Stimulated activated CD4-positive, alpha-beta T cell treated with anti-CD3 and anti-CD28 coated beads, Interleukin-4, amount 100 ng/mL, for 4 hours (primary cell): ENCODE measurements at places on chromosomes 4 and X.
A peak's percentile ranks its signal among the peaks of the same experiment; 100 is the strongest.

- DNase-seq: no peak
Observed at GRCh38 chrX:41857670-41858069, 65.7 kb downstream of the CASK start.

DNA sequence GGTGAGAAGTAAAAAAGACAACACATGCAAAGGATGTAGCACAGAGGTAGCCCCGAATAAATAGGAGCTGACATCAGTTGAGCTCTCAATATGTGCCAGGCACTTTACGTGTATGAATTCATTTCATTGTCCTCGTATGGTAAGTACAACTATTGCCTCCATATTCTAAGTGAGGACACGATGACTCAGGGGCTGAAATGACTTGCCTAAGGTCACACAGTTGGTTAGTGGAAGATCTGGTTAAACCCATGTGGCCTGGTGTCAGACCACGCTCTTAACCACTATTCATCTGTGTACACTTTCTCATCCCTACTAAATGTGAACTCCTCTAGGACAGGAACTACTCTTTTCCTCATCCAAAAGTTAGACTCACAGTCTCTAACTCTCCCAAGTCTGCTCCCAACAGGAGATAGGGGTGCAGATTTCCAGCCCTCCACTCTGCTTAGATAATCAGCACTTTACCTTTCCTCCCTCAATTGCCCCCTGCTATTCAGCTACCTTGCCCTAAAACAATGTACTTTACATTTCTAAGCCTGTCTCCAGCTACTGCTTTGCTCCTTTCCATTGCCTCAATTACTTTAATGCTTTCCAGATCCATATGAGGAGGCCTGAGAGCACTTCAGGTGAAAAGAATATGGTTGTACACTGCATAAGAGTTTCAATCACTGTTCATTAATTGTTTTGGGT lies 58.8 kb upstream of the LHFPL1 start:
- DNase-seq: no peak

- no peak for DNase-seq
Observed at GRCh38 chr4:90730752-90731151, 603.6 kb downstream of the CCSER1 start.

DNA sequence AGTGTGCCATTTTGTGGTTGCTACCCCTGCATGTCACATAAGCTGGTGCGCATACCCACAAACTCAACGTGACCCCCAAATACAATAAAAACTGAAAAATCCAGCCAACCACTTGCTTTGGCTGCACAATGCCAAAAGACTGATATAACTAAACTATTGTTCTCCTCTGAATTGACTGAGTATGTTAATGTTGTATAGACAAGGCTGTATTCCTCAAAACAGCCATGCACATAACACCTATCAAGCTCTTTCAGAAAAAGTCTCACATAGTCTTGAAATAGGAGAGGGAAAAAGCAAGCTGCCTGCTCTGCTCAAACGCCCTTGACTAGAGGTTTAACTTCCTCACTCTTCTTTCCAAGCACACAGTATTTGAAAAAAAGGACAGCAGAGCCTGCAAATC lies 126.4 kb upstream of the NOCT start:
- DNase-seq: no peak

GRCh38 chr4:162645381-162645780 lies 481.6 kb upstream of the FSTL5 start:
- no peak for DNase-seq

GRCh38 chrX:47697181-47697580 lies 38.2 kb upstream of the UXT start:
- DNase-seq: no peak

DNA sequence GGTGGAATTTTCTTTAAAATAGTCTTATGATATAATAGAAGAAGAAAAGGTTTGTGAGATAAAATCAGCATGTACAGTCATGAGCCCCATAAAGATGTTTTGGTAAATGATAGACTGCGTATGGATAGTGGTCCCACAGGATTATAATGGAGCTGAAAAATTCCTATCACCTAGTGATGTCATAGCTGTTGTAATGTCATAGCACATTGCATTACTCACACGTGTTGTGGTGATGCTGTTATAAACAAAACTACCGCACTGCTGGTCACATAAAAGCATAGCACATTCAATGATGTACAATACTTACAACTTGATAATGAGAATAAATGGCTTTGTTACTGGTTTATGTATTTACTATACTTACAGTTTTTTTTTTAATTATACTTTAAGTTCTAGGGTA lies 715.2 kb upstream of the HTR2C start:
- no peak for DNase-seq

- no peak for DNase-seq
Observed at GRCh38 chrX:24405959-24406358, 45.5 kb downstream of the SUPT20HL1 start.

DNA sequence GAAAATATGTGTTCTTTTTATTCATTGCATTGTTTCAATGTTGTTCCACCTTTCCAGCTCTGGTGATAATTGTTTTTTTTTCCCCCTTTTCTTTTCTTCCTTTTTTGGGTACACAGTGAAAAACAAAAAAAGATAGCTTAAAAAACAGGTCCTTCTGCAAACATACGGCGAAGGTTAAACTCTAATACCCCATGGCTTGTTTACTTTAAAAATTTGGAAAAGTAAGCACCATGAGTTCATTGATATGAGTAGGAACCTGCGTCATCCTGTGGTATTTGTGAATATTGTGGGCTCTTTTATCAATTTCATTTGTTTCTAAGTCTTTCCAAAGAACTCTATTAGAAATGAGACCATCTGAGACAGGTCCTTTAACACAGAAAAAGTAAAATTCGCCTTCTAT lies 123.5 kb downstream of the CHRNA9 start:
- no peak for DNase-seq

GRCh38 chrX:21289232-21289631 lies 85.0 kb upstream of the CNKSR2 start:
- no peak for DNase-seq

GRCh38 chr4:94714365-94715160 lies 43.2 kb upstream of the BMPR1B start:
- DNase-seq: no peak

DNA sequence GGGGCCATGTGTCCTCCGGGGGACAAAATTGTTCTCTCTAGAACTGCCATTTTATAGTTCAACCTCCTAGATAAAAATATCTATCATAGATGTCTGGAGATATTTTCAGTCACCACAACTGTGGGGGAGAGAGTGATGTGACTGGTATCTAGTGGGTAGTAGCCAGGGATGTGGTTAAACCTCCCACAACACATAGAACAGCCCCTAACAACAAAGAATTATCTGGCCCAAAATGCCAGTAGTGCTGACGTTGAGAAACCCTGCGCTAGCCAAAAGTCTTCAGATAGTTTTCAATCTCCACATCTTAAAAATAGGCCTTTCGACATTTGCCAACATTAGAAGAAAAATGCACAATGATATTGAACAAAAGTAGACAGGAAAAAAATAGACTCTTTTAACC lies 19.0 kb upstream of the SUPT20HL2 start:
- no peak for DNase-seq

GRCh38 chrX:95629737-95630136 lies 1054.9 kb upstream of the DIAPH2 start:
- DNase-seq: no peak

DNA sequence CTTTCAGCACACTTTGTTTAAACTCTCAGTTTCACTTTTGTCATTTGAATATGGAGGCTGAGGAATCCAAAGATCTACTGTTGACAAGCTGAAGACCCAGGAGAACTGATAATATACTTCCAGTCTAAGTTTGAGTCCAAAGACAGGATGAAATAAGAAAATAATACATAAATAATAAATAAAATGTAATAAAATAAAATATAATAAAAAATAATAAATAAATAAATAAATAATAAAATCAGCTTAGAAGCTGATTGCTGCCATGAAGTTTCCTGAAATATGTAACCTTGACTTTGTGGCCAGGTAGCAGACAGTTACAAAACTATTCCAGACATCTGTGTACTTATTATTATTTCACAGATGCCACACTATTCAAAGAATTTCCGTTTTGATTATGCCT lies 55.0 kb downstream of the NPY2R start:
- no peak for DNase-seq

- no peak for DNase-seq
Observed at GRCh38 chr4:100269446-100269845, 79.2 kb upstream of the DDIT4L start.

GRCh38 chrX:10189317-10190268 lies 32.8 kb downstream of the CLCN4 start:
- DNase-seq: peak; percentile 49

- no peak for DNase-seq
Observed at GRCh38 chr4:47104986-47105385, 73.6 kb downstream of the GABRB1 start.

- no peak for DNase-seq
Observed at GRCh38 chr4:174284487-174284886, 776 bp downstream of the CEP44 start.

DNA sequence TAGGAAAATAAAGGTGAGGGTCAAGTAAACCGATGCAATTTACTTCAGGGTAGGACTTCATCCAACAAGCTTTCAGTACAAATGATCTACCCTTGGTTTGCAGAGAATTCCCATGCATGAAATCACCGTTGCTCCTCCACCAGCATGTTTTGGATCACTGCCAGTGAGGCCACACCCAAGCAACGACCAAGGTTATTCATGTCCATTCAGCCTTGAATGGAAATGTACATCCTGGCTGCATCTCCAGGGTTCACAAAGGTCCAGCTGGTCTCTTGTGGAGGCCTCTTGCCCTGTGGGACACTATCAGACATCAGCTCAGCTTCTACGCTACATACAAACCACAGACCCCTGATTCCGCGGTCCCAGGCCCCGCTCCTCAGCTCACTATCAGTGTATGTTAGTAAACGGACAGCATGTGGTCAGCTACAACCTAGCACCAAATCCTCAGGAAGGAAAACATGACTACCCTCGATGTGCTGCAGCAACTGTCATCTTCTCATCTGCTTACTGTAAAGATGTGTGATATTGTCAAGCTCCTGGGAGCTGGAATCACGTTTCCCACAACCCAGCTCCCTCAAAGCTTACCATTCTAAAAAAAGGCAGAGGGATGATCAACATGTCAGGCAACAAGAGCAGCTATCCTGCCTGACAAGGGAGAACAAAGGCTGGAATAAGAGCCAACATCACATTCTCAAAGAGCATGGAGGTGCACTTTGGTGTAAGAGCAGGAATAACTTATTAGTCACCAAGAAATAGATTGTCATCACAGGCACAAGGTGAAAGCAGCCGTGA lies 4.9 kb downstream of the LYAR start:
- DNase-seq: no peak

DNA sequence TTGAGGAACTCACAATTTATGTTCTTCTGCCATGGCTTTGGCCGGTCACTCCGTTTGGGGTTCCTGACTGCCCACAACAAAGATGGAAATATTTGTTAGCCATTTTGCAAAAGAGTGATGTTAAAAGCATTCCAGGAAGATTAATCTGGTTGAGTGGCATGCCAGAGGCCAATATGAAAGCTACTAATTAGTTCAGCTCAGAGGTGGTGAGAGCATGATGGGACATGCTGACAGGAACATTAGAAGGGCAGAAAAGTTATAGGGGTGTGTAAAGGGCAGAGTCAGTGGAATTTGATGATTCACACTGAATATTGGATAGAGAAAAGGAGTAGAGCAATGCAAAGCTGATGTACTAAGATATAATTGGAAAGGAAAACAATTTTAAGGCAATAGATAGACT lies 94.4 kb downstream of the TLL1 start:
- DNase-seq: no peak

DNA sequence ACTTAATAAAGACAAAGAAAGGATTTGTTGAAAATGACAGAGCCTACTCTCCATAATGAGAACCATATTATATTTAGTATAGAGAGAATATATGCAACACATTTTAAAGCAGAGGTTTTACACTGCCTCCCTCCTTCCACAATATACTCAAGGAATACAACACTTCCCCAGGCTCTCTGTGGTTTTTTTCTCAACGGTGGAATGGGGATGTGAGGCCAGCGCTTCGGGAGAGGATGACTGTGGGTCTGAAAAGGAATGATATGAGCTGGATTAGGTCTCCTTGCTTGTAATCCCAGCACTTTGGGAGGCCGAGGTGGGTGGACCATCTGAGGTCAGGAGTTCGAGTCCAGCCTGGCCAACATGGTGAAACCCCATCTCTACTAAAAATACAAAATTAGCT lies 348.7 kb upstream of the KLF3 start:
- no peak for DNase-seq

- DNase-seq: no peak
Observed at GRCh38 chr4:186932196-186932595, 208.5 kb upstream of the FAT1 start.

DNA sequence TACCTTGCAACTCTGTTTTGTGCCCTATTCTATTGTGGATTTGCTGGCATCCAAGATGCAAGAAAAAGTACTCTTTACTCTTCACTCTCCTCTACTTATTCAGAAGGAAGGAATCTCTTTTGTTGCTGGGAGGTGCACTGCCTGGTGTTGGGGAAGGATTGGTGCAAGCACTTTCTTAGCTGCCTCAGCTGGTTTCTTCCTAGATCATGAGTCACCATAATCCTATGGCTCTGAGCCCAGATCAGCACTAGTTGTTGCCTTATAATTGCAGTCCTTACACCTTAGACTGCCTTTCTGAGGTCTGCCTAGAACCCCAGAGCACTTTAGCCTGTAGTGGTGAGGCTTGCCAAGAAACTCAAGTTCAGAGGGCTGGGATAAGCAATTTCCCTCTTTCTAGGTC lies 37.0 kb upstream of the CT83 start:
- no peak for DNase-seq

- no peak for DNase-seq
Observed at GRCh38 chr4:6929339-6929811, 19.7 kb downstream of the TBC1D14 start.

GRCh38 chrX:70444326-70444945 lies at the start of gene DLG3:
DLG3 (plus strand) TSS chrX:70444835; CDS start chrX:70445202, 367 bp downstream.
- DNase-seq: peak; percentile 17

DNA sequence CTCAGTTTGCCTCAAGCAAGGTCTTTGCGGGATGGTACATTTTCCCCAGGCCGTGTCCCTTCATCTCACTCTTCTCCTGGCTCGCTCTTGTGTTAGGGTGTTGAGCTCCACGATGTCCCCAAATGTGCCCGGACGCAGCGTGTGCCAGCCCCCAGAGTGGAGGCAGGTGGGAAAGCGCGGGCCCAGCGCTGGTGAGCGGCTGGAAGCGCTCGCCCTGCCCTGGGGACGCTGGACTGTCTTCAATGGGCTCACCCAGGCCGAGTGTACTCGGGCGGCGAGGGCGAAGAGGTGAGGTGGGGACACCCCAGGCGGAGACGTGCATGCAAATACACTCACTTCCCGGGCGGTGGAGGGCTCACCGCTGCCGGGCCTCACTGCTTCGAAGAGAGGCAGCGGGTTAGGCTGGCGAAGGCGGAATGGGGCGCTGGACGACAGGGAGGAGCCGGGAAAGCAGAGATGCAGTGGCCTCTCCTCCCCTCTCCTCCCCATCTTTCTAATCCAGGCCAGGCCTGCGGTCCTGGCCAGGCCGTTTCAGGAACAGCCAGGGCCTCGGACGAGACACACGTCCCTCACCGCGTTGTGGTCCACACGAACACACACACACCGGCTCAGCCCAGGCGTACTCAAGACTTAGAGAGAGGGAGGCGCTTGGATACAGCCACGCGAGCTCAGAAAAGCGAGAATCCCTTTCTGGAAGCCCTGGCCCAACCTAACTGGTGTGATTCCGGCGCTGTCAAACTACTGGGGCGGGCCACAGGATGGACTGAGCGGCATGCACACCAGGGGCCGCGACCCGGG lies 2.2 kb downstream of the NKX6-1 start:
- no peak for DNase-seq
